Posterior cingulate gyrus (tissue), 11 donors: ENCODE measurements at places on chromosomes 13 and 19.

DNA sequence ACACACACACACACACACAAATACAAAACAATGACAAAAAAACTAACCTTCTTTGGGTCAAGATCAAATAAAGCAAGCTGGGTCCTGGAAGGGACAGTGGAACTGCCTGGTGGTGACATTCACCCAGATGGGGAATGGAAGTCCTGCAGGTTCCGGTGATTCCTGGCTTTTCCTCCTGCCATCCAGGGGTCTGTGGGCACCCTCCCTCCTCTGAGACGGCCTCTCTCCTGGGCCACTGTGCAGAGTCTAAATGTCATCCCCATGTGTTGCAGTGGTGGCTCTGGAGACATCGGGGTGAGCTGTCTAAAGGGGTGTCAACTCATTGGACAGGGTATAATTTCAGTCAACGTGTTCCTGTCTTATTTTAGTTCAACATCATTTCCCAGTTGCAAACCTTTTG, 248.2 kb downstream of the ZNF536 start:
- DNase-seq = no peak

GRCh38 chr13:113809934-113810333, 50.9 kb downstream of the TMEM255B start:
- no peak for DNase-seq

DNA sequence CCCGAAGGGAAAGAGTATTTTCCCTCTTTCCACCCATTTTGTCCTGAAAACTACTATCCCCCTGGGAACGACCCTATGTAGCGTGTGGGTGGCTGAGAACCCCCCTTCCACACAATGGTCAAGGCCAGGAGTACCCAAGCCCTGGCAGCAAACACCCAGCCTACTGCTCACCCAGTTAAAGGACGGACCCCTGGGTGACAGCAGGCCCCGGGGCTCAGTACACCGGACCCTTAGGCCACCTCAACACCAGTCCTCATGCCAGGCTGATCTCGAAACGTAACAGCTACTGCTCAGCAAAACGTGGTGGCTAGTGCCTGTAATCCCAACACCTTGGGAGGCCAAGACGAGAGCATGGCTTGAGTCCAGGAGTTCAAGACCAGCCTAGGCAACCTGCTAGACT, 1.4 kb downstream of the ANKRD27 start:
- DNase-seq = no peak

DNA sequence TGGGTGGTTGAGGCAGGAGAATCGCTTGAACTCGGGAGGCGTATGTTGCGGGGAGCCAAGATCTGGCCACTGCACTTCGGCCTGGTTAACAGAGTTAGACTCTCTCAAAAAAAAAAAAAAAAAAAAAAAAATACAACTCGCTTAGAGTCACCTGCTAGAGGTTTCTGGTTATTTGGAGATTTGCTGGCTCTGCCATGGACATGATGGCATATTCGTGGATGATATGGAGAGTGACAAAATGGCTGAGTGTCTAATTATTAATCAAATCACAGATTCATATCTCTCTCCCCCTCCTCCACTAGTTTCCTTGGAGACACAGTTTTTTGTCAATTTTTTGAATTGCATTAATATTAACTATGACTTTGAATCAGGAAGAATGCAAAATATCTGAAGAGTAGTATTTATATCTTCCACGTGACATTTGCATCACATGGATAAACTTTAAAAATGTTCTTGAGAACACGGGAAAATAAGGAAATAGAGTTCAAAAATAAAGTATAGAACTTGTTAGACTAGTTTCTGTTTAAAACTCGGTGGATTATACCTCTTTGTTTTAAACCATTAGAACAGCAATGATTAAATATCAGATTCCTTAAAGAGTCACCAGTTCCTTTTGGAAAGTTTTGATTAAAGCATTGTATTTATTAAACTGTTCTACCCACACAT, 47.8 kb downstream of the KLF5 start:
- DNase-seq = no peak

GRCh38 chr19:6065685-6066374, 44.5 kb downstream of the RFX2 start:
- DNase-seq = no peak

- no peak for DNase-seq
Measured at GRCh38 chr19:8558325-8558724, 18.9 kb downstream of the MYO1F start.

DNA sequence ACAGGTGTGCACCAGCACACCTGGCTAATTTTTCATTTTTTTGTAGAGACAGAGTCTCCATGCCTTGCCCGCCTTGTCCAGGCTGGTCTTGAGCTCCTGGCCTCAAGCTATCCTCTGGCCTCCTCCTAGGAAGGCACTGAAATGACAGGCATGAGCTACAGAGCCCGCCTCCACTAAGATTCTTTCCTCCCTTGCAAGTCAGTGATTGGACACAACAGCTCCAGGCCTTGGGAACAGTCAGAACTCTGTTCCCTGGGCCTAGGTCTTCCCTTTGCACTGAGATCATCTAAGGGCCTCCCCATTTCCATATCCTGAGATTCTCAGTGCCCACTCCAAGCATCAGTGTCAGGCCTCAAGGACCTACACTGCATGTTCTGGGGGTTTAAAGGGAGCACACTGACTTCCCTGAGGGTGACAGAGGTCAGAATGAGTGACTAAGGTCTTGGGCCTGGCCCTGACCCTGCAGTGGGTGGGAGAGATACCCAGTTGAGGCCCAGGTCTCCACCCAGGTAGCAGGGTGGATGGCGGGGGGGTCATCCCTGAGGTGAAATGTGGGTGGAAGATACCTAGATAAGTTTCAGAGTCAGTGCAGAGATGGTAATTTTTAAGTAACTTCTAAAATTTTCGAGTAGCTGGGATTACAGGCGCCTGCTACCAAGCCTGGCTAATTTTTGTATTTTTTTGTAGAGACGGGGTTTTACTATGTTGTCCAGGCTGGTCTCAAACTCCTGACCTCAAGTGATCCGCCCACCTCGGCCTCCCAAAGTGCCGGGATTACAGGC, 17.3 kb upstream of the ERCC1 start:
- DNase-seq = no peak

GRCh38 chr13:68588623-68589022, 1358.5 kb upstream of the PCDH9 start:
- DNase-seq = no peak

DNA sequence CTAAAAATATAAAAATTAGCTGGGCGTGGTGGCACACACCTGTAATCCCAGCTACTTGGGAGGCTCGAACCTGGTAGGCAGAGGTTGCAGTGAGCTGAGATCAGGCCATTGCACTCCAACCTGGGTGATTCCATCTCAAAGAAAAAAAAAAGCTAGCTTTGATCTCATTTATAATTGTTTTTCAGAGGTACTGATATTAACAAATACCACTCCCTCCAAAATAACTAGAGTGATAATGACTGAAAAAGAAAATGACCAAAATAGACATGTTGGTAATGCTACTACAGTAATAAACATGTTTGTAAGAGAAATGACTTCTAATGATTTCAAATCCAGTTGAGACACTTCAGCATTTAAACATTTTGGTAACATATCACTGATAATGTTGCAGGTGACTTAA, 13.0 kb downstream of the PDCD5 start:
- no peak for DNase-seq

DNA sequence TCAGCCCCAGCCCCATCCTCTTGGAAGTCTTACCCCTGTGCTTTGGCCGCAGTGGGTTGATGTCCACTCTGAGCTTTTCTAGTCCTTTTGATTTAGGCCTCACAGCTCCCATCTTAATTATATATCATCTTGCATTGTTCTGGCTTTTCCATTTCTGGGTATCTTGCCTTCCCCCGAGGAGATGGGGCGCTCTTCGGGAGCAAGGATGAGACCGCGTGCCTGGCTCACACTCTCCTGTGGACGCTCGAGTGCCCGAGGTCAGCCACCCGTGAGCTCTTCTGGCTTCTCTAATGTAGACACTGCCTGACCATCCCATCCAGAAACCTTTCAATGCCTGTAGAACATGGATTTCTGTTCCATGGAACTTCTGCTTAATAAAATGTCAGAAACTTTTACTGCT, 53.5 kb upstream of the GPR183 start:
- DNase-seq = no peak

GRCh38 chr19:41958367-41959055, 610 bp downstream of the RABAC1 start:
- peak; percentile 28 for DNase-seq

GRCh38 chr13:26785838-26786630, 25.4 kb upstream of the GPR12 start:
- peak; percentile 25 for DNase-seq

- DNase-seq = no peak
Measured at GRCh38 chr19:38653028-38653571, 5.7 kb downstream of the ACTN4 start.

DNA sequence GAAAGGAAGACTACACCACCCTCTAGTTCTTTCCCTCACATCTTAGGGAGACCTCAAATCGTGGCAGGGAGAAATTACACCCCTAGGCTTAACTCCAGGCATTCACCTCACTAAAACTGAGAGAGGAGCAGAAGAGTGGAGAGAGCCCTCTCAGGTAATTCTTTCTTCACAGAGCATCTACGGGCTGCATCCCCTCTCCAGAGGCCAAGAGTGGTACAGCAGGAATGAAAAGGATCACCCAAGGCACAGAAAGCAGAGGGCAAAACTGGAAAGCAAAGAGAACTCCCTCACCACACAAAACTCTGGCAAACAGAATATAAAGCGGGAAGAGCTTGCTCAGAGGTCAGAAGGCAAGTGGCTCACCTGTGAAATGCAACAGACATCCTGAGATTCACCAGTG, 661.2 kb downstream of the TBC1D4 start:
- no peak for DNase-seq

DNA sequence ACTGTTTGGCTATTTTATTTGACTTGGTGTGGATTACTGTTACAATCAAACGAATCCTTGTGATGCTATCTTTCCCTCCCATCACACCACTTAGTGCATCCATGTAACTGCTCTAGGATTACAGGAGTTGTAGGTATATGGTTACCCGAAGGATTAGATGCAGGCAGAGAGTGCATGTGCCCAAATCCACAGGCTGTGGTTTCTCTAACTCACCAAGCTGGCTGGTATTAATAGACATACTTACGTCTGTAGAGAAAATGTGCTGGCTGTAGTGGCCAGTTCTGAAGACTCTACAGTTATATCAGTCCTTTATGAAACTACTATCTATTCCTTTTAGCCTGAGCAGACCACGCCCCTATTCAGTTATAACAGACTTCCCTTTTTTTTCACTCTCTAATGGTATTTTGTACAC, 1.1 kb upstream of the HMGB1 start:
- DNase-seq = no peak

GRCh38 chr19:4443966-4444764, 13.4 kb downstream of the UBXN6 start:
- no peak for DNase-seq

GRCh38 chr13:22064854-22065620, 394.2 kb downstream of the FGF9 start:
- DNase-seq = no peak
